ENCODE measurements at places on chromosomes 6 and 20.

GRCh38 chr6:106749609-106750008, 120.2 kb downstream of the QRSL1 start:
- DNase-seq: no peak

- DNase-seq: no peak
Measured at GRCh38 chr6:56765494-56765893, 122.8 kb upstream of the DST start.

- no peak for DNase-seq
Measured at GRCh38 chr6:674956-675355, 18.0 kb downstream of the EXOC2 start.

DNA sequence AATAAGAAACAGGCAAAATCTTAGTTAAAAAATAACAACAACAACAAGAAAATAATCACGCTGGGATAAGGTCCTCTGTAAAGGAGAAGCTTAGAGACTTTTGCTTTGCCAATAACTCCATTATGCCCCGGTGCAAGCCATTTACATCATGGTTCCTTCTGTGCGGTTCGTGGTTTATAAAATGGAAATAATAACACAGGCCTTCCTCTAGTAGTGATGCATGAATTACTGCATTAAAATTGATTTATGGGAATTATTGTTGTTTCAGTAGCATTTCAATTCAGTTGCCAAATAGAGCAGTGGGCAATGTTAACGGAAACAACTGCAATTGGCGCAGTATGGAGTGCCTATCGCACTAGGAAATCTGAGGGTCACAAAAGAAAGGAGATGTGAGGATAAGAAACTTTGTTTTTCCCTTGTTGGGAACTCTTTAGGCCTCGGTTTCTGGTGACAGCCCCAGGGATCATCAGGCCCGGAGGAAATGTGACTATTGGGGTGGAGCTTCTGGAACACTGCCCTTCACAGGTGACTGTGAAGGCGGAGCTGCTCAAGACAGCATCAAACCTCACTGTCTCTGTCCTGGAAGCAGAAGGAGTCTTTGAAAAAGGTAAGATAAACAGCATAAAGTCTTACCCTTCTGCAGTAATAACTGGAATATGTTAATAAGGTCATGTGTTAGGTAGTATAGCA, 1.1 kb downstream of the CD109 start:
- no peak for DNase-seq

- no peak for DNase-seq
Measured at GRCh38 chr6:36202101-36202500, 5.6 kb downstream of the BRPF3 start.

GRCh38 chr6:147951726-147952125, 390.9 kb upstream of the SASH1 start:
- DNase-seq: no peak

DNA sequence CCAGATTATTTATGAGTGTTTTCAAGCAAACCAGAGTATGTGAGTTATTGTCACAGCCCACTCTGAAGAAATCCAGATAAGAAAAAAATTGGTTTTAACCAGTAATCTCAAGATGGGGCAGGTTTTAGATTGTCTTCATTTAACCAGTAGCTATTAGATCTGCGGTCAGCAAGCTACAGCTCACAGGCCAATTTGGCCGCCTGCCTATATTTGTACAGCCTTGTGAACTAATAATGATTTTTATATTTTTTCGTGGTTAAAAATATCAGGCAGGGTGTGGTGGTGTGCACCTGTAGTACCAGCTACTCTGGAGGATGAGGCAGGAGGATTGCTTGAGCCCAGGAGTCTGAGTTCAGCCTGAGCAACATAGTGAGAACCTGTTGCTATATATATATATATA, 5.0 kb downstream of the FAM209B start:
- DNase-seq: no peak

GRCh38 chr20:49570828-49571552, 3.1 kb upstream of the PTGIS start:
- no peak for DNase-seq

DNA sequence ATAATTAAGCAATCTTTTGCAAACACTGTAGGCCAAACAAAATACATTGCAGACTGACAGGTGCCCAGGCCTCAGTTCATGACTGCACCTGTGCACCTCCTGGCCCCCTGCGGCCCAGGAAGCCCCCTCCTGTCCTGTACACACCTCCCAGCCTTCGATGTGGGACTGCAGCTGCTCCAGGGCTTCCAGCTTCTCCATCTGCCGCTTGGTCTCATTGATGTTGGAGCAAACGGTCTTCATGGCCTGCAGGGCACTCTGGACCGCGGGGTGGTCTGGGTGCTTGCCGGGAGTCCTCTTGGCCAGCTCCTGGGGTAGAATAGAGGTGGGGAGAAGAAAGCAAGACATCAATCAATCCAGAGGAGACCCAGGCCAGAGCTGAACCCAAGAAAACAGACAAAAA, 119.7 kb downstream of the PREX1 start:
- no peak for DNase-seq

DNA sequence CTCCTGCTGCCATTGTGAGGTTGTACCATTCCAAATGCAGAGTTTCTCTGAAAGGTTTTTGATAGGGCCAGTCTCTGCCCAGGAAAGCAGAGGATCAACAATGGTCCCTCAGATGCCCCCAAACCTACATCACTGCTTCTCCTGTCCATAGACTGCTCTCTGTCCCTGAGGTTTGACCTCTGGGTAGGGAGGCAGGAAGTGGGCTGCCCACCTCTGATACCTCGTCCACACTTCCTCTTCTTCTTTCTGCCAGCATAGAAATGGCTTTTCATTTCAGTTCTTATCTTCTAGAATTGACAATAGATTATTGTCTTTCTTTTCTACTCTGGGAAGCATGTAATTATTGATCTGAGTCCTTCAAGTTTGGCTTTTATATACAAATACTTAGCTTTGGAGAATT, 170.6 kb downstream of the TRMT11 start:
- DNase-seq: no peak

DNA sequence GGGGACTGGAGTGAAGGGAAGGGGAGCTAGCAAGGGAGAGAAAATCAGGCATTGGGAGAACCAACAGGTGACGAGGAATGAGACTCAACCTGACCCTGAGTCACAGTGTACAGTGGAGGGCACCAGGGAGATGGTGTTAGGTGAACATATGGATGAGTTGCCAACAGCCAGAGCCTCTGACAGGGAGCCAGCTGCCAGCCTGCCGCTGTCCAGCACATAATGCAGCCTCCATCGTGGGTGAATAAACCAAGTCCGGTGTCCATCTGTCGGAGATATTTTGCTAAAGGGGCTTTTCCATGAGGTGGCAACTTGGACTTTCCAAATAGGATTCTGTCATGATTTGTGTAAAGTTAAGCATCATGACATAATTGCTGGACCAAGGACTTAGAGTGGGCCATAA, 88.1 kb downstream of the CDH4 start:
- DNase-seq: no peak

GRCh38 chr20:37226889-37227288, 34.7 kb downstream of the GHRH start:
- peak; percentile 25 for DNase-seq

DNA sequence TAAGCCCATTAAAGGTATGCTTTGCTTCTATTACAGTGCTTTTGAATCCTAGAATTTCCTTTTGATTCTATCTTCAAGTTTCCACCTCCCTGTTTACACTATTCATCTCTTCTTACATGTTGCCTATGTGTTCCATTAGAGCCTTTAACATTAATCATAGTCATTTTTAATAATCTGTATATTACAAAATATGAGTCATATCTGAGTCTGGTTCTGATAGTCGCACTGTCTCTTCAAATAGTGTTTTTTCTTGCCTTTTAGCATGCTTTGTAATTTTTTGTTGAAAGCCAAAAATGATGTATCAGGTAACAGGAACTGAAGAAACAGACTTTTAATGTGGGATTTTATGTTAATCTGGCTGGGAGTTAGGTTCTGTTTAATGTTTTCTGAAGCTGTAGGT, 68.4 kb downstream of the DNAAF9 start:
- DNase-seq: no peak

DNA sequence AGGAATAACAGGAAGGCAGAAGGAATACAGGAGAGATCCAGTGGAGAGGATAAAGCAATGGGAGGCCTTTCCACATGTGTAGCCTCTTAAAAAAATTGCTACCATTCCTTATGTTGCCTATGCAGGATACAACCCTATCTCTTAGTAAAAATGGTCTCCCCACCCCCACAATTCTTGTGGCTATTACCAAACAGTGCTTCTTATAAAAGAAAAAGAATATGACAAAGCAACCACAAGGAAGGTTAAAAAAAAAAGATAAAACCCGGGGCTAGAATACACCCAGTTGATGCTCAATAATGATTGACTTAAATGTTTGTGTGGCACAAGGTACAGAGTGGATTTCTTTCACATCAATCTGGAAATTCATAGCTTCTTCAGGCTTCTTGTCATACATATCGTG, 250.9 kb downstream of the HIVEP2 start:
- no peak for DNase-seq

- DNase-seq: peak; percentile 43
Measured at GRCh38 chr6:113855500-113856374, 1.4 kb upstream of the MARCKS start.

DNA sequence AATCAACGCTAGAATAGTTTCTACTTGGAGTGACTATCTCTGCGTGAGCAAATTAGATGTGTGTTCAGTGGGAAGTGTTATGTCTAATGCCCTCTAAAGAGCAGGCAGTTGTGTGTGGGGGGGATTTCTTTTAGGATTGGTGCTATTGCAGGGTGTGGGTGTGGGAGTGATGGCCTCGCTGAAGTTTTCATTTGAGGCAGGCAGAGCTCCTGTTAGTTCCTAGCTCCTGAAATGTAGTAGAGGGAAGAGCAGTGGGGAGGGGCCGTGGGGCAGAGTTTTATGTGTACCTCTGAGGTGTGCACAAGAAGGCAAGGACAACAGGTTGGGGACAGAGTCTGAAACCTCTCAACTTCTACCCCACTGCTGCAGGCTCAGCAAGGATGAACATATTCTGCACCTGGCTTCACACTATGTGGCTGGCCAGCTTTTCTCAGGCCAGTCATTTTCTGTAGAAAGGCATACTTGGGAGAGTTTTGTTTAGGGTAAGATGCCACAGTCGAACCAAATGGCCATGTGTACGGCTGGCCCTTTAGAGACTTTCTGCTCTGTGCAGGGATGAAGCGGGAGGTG, 229.2 kb upstream of the SUPT3H start:
- no peak for DNase-seq

- DNase-seq: peak; percentile 43
Measured at GRCh38 chr6:167968091-167968490, 29.4 kb upstream of the KIF25 start.

DNA sequence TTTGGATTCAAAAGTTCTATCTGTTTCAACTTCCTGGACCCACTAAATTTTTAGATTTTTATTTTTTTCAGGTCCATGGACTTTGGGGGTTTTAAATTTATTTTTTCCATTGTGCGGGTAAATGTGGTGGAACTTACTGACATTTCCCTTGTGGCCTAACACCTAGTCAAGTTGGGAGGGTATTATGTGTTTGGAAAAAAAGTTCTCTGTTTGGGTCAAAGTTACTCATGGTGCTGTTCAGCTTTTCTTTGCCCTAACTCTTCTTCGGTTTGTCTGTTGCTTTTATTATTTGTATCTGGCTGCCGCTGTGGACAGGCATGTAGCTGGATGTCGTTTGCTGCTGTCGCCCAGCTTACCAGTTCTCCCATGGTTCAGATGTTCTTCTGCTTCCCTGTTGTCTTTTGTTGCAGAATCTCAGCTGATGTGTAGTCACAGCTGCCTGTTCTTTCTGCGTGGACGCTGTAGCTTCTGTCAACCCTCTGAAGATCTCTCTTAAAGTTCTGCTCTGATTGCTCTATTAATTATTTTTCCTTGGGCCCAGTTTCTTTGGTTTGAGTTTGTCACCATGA, 7.9 kb downstream of the IGF2R start:
- DNase-seq: no peak

DNA sequence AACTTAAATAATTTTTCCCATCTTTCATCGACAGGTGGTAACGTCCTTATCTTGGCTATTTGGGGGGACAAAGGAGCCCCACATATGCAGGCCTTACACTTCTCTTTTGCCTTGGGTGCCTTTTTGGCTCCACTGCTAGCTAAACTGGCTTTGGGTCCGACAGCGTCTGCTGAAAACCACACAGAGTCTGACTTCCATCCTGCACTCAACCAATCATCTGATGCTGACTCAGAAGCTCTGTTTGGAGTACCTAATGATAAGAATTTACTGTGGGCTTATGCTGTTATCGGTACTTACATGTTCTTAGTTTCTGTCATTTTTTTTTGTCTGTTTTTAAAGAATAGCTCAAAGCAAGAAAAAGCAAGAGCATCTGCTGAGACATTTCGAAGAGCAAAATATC, 178.5 kb downstream of the SLC16A10 start:
- no peak for DNase-seq

DNA sequence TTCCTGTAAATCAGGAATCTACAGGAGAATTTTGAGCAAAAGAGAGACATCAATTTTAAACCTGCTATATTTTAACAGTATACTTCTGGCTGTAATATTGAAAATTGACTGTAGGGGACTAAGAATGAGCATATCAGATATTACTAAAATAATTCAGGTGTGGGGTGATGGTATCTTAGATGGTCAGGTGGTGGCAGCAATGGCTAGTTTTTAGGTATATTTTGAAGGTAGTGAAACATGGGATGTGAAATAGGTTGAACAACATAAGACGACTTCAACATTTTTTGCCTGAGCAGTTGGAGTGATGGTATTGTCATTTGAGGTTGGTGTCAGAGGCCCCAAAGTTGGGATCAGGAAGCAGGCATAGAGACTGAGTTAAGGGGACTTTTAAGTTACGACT, 32.1 kb downstream of the FAM83B start:
- DNase-seq: no peak

- no peak for DNase-seq
Measured at GRCh38 chr6:140824595-140824994, 1308.1 kb upstream of the GJE1 start.

DNA sequence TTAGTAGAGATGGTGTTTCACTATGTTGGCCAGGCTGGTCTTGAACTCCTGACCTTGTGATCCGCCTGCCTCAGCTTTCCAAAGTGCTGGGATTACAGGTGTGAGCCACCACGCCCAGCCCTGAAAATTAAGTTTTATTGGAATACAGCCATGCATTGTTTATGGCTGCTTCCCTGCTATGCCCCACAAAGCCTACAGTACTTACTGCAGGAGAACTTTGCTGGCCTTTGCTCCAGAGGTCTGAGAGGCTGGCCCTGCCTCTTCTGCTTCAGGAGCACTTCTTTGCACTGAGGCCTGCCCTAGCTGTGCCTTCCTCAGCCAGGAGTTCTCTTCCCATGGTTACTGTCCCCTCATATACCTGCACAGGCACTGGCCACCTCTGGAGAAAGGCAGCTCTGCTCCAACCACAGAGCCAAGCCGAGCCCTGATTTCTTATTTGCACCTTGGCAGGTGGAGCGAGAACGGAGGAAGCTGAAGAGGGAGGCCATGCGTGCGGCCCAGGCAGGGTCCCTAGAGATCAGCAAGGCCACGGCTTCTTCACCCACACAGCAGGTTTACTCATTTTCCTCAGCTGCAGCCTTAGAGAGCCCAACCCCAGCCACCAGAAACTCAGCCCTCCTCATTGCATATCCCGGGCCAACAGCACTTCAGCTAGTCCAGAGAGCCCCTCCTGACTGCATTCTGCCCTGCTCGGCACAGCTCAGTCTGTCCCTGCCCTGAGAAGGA, 20.8 kb downstream of the C20orf173 start:
- no peak for DNase-seq

GRCh38 chr6:37705239-37706051, 7.8 kb upstream of the MDGA1 start:
- peak; percentile 45 for DNase-seq

- DNase-seq: no peak
Measured at GRCh38 chr6:14423955-14424354, 306.4 kb downstream of the CD83 start.

- no peak for DNase-seq
Measured at GRCh38 chr6:137547601-137548000, 53.4 kb upstream of the OLIG3 start.

- no peak for DNase-seq
Measured at GRCh38 chr6:111652156-111652555, 46.5 kb upstream of the TRAF3IP2 start.

All from body of pancreas (tissue), 4 donors.